ENCODE measurements at places on chromosomes 2 and 18. TPM values are rescaled to one million over a fixed set of nuclear protein-coding genes. Genes with fewer than 3 reads are reported as not detected.

GRCh38 chr2:241072553-241073165 is 29.4 kb downstream of the MTERF4 start:
- DNase-seq, result no peak

DNA sequence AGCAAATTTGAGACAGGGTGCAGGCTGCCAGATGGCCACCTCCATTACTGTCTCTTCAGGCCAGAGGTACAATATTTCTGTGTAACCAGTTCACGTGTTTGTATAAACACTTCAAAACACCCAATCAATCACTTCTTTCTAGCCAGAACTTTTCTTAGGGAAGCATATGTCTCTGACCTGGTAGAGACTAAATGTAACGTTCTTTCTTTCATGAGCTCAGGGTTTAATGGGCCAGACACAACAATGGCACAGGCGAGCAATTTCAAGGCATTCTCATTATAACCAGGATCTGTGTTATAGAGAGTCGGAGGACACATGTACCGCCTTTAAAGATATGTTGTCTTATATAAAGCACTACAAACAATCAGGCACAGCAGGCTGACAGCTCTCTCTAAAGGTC is 1846.4 kb upstream of the PIK3C3 start:
- no peak for DNase-seq

- no peak for DNase-seq
Measured at GRCh38 chr2:269356-270030, 4.7 kb downstream of the ACP1 start.

DNA sequence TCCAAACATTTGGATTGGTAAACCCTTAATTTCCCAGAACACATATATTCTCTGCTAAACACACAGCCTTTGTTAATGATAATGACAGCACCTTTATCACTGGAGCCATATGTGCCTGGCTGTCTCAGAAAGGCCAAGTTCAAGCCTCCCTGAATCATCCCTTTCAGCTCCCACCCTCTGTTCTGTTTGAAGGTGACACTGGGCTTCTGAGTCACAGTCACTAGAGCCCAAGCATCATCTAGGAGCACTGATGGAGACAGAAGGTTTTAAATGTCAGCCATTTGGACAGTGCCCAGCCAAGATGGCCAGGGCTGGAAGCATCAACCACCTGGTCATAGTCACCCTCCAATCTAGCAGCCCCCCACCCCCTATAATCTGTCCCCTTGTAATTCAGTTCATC is 80.6 kb downstream of the NRP2 start:
- DNase-seq, result no peak

GRCh38 chr18:79566771-79567431 is 112.7 kb upstream of the CTDP1 start:
- DNase-seq, result no peak

The SYT4 gene
- 0.07 TPM for total RNA-seq

- no peak for DNase-seq
Measured at GRCh38 chr2:196174404-196174803, 3.0 kb upstream of the STK17B start.

- peak; percentile 46 for DNase-seq
Measured at GRCh38 chr2:215847718-215848117, 165.6 kb downstream of the MREG start.

DNA sequence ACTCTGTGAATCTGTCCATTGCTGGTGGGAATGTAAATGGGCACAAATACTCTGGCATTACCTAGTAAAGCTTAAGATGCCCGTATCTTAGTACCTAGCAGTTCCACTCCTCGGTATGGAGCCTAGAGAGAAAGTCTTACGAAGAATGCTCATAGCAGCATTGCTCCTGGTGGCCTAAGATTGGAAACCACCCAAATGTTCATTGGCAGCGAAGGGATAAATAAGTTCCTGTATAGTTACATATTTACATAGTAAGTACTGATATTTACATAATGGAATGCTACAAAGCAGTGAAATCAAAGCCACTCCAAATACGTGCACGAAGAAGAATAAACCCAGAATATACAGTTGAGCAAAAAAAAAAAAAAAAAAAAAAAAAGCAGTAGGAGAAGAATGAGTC is 46.7 kb upstream of the PDIA6 start:
- no peak for DNase-seq

The ASB18 gene
- not detected for total RNA-seq

The OTOS gene
- total RNA-seq, result not detected

GRCh38 chr2:191866675-191867506 is 20.0 kb upstream of the CAVIN2 start:
- peak; percentile 44 for DNase-seq

The INPP5D gene
- 6.8 TPM for total RNA-seq

The CDH2 gene
- total RNA-seq, result 267 TPM

GRCh38 chr18:73962256-73962655 is 185.4 kb downstream of the FBXO15 start:
- no peak for DNase-seq

DNA sequence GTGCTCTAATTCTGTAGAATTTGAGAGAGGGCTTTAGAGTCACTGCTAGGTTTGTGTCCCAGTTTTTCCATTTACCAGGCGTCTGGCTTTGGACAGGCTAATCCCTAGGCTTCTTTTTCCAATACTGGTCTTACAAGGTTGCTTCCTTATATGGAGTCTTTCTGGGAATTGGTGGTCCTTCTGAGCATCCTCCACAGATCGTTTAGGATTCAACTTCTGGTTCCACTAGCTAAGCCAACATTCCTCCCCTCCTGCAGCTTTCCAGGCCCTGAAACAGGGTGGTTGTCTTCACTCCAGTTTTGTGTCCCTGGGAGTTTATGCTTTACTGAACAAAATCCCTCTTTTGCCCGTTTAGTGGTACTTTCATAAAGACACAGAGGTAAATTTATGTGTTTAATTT is 170.6 kb downstream of the CERS6 start:
- no peak for DNase-seq

The ALK gene
- total RNA-seq, result 0.88 TPM

The YES1 gene
- total RNA-seq, result 96.0 TPM

GRCh38 chr2:2875296-2875695 is 502.3 kb downstream of the EIPR1 start:
- no peak for DNase-seq

The TP53I3 gene
- total RNA-seq, result 25.4 TPM

DNA sequence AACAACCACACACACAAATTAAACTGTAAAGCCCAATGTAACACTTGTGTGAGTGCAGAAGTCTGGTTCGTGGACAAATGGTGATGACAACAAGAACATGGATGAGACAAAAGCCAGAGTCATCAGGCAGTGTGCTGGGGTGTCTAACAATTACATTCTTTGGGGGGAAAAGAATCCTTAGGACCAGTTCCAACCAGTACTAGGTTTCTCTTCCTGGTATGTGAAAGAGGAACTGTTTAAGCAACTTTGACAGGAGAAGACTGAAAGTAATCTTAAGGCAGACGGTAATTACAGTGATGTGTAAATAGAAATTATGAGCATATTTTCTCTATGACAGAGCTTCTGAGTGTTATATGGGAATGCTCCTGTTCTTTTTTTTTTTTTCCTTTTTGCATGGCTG is 133.4 kb downstream of the AFF3 start:
- peak; percentile 28 for DNase-seq

The SERPINB2 gene
- not detected for total RNA-seq

- DNase-seq, result no peak
Measured at GRCh38 chr2:105187531-105187930, 54.0 kb upstream of the GPR45 start.

DNA sequence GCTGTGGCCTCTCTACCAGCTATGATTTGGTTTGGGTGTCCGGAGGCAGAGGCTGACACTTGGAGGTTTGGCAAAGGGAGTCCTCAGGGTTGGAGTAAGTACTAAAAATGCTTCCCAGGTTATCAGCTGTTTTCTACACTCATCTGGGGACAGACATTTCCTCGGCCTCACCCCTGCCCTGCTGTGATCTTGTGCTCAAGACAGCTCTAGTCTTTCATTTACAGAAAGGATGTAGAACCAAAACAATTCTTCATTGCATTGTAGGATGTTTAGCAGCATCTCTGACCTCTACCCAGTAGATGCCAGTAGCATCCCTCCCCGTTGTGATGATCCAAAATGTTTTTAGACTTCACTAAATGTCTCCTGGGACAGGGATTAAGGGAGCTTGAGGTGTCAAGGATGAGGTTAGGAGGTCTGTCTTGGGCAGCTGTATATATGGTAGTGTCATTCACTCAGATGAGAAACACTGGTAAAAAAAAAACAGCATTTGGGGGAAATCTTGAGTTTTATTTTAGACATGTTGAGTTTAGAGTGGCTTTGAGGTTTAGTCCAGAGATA is 26.6 kb downstream of the CD28 start:
- no peak for DNase-seq

GRCh38 chr2:62801814-62802523 is 96.5 kb downstream of the EHBP1 start:
- DNase-seq, result no peak

The CYP27A1 gene
- 63.1 TPM for total RNA-seq

The DSG4 gene
- not detected for total RNA-seq

GRCh38 chr18:61750840-61751668 is 141.8 kb downstream of the RNF152 start:
- peak; percentile 57 for DNase-seq

- no peak for DNase-seq
Measured at GRCh38 chr2:129456691-129457090, 522.8 kb upstream of the RAB6C start.

The CGREF1 gene
- total RNA-seq, result 1.8 TPM

DNA sequence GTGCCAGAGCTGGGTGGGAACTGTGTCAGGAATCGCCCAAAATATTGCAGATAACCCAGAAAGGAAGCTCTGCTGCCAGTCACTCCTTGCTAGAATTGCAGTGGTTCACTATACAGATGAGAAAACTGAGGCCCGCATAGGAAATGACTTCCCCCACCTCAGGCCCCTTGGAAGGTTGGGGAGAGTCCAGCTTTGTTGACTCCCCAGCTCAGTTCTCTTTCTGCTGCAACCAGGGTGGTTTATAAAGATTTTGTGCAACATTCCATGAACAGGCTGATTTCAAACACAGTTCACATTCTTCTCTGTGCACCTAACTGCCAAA is 11.3 kb downstream of the SPR start:
- DNase-seq, result no peak

DNA sequence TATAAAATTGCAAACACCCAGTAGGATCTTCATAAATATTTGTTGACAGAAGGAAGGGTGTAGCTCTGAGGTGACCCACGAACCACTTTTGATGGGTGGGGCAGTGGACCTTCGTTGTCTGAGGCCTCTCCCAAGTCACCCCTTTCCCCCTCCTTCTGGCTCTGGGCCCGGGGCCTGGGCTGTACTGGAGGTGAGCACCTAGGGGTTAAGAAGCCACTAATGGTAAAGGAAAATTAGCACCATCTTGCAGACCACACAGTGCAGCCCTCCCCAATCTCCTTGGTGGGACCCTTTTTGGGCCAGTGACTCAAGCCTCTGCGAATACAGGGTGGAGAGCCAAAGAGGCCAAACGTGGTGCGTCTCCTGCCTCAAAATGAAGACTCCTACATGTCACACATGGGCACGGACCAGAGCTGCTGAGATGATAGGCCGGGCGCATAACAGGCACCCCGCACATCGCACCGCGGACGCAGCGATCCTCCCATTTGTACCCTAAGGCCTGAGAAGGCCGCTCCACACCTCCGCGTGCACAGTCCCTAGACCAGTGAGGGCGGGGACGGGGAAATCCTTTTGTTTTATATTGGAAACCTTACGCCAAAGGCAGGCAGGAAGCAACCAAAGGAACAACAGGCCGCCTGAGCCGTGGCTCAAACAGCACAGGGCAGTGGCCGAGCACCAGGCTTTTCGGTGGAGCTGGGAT is 31.9 kb upstream of the ATP6V1B1 start:
- no peak for DNase-seq

The C1QL2 gene
- total RNA-seq, result 0.30 TPM

- DNase-seq, result no peak
Measured at GRCh38 chr2:24680196-24680595, 113.0 kb downstream of the PTRHD1 start.

The STARD6 gene
- total RNA-seq, result not detected

DNA sequence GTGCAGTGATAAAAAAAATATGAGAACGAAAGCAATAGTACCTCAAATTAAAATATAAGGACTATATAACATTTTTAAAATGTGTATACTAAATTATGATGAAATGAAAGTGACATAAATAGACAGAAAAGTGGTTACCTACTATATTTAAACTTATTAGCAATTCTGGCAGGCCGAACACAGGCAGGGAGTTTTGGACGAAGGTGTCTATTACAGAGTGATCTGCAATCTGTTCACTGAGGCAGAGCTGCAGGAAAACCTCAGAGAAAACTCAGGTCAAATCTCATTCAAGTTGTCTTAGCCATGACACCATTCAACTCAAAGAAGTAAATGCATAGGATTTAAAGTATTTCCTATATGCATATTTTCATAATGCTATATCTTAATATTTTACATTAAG is 274.8 kb upstream of the GULP1 start:
- no peak for DNase-seq

DNA sequence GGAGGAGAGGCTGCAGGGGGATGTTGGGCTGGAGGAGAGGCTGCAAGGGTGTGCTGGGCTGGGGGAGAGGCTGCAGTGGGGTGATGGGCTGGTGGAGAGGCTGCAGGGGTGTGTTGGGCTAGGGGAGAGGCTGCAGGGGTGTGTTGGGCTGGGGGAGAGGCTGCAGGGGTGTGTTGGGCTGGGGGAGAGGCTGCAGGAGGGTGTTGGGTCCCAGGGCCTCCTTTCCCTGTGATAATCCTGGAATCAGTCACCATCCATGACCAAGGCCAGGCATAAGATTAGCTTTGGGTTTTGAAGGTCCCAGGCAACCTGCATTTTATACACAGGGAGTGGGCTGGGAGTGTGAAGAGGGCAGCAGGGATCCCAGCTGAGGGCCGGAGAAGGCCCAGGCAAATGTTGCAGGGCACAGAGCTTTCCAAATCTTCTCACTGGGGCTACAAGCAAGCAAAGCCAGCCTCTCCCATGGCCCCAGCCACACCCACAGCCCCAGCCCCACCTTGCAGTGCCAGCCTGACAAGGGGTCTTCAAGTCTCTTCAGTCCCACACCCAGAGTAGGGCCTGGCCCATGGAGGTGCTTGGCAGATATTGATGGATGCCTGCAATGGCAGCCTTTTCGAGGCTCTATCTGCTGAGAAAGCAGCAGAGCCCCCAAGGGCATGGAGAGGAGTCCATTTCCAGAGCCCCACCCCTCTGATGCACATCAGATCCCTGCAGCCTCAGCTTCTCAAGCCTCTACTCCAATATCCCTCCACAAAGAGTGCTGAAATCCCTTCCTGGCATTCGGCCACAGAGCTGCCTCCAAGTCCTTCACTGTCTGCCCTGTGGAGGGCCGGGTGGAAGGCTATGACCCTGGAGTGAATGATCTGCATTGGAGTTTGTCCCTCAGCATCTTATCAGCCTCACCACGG is 50.3 kb upstream of the GLI2 start:
- no peak for DNase-seq

DNA sequence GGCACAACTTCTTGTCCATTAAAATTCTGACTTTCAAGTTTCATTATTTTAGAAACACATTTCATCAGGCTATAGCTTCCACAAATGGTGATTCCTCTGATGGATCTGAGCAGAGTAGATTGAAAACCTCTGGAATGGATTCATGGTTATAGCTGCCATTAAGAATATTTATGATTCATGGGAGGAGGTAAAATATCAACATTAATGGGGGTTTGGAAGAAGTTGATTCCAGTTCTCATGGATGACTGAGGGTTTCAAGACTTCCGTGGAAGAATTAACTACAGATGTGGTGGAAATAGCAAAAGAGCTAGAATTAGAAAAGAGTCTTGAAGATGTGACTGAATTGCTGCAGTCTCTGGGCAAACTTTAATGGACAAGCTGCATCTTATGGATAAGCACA is 797.4 kb downstream of the SUCLG1 start:
- no peak for DNase-seq
